ENCODE measurements at places on chromosomes 13 and 19. TPM values are rescaled to one million over a fixed set of nuclear protein-coding genes. Genes with fewer than 3 reads are reported as not detected.

- DNase-seq: no peak
Observed at GRCh38 chr13:89763005-89763404, 1584.5 kb upstream of the MIR17HG start.

DNA sequence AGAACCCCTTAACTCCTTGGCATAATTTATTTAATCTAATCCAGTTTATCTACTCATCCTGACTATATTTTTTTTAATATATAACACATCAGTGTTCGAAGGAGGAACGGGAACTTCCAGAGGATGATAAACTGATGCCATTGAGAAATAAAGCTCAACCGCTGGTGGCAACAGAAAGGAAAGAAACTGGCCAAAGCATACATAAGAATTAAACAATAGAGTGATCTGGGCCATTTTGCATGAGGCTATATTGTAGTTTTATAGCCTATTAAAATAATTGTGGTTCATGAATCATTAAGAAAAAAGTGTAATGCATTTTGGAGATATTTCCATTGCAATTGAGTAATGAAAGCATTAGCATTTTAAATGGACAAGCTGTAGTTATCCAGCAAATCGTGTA lies 94.2 kb downstream of the FRY start:
- DNase-seq: no peak

- no peak for DNase-seq
Observed at GRCh38 chr19:12641456-12641855, 25.1 kb downstream of the MAN2B1 start.

GTF2F2 gene
- 17.1 TPM for total RNA-seq

GRCh38 chr13:110937511-110938285 lies 22.8 kb upstream of the ANKRD10 start:
- no peak for DNase-seq

DNA sequence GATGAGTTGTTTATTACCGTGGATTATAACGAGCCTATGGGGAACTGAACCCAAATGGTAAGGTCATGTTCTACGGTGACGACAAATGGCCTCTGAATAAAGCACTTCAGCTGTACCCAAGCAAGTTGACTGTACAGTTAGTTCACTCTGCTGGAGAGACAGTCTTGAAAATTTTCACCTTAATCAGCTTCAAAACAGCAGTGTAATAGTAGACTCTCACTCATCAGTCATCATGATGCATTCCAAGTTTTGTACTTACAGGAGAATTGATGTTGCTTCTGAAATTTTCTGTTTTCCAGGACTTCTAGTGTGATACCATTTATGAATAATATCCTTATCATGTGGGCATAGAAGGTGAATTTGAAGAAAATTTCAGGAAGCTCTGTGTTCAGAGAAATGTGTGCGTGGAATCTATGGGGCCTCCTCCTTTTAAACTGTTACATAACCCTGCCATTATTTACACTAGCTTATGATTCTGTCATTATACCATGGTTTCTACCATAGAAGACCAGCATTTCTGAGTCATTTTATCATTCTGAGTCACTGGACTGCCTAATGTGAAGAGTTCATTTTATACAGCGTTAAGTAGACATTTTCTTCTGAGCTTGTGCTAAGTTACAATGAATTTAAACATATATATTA lies 96.9 kb downstream of the WDFY2 start:
- no peak for DNase-seq

- no peak for DNase-seq
Observed at GRCh38 chr13:97219226-97219625, 2.9 kb upstream of the MBNL2 start.

DNA sequence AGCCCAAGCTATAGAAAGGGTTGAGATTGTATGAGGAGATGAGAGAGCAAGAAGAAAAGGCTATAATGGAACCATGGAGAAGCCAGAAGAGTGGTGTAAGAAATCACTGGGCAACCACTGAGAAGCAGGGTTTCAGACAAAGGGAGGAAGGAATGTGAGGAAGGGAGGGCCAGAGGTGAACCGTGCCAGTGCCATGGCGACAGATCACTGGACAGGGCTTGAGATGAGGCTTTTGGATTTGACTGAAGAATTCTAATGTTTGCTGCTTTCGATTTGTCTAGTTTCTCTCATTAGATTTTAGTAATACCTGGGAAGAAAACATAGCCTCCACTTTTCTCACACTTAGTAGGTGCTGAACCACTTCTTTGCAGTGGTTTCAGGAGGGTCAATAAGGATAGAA lies 6.3 kb upstream of the GPR183 start:
- no peak for DNase-seq

DNA sequence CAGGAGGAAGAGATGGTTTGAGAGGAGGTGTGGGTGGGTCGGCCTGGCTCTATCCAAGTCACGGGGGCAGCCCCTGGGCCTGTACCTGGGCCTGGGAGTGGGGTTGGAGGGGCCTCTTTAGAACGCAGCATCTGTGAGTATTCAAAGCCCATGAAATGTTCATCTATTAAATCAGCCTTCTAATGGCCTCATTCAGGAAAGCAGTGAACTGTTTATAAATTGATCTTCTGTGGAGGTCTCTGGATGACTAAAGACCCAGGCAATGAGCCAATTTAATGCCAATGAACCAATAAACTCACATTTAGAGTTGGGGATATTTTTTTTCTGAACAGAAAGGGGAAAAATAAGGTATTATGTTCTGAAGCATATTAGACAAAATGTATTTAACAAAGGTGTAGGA lies 19.9 kb upstream of the GGACT start:
- no peak for DNase-seq

SHISA7 gene
- not detected for total RNA-seq

GRCh38 chr19:35844482-35845214 lies 7.7 kb downstream of the NPHS1 start:
- no peak for DNase-seq

DNA sequence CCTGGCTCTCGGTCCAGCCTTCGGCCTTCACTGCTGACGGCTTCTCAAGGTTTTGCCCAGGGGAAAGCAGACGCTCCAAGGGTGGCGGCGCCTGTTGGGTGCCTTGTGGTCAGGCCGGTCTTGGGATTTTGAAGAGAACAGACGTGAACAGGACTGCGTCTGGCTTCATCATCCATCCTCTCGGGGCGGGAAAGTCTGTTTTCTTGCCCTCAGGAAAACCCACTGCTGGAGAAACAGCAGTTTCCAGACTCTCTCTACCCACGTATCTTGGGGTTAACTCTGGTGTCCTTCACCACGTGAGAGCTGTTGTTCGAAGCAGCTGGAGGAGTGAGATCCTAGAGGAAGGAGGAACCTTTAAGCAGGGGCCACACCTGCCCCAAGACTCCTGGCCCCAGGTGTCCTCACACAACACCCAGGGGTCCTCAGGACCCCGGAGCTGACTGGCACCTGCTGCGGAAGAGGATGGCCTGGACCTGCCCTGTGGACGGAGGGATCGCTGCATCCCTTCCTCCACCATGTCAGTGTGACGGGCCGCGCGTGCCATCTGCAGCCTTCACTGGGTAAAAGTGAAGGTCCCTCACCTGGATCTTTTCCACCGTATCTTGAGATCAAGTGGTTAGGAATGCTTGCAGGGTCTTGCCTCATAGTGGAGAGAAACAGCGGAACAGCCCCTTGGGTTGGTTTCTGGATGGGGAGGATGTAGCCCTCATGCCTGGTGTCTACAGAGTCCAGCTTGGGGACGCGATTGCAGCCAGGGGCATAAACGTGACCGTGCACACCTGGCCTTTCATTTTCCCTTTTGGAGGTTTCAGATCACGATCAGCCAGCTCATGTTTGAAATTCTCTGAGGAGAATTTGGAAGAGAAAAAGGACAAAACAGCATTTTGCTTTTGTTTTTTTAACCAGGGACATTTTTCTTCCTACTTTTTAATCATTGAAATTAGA lies 69.5 kb upstream of the MCF2L start:
- no peak for DNase-seq

SIGLEC7 gene
- total RNA-seq: 2.4 TPM

UQCR11 gene
- total RNA-seq: 639 TPM

- DNase-seq: peak; percentile 40
Observed at GRCh38 chr19:41753159-41753558, 2.2 kb upstream of the CEACAM6 start.

GRCh38 chr19:19445911-19446361 lies 40.5 kb downstream of the GATAD2A start:
- no peak for DNase-seq

- DNase-seq: no peak
Observed at GRCh38 chr13:49776871-49777270, 15.6 kb downstream of the KPNA3 start.

- DNase-seq: no peak
Observed at GRCh38 chr19:18439025-18439909, 1.3 kb upstream of the ISYNA1 start.

DNA sequence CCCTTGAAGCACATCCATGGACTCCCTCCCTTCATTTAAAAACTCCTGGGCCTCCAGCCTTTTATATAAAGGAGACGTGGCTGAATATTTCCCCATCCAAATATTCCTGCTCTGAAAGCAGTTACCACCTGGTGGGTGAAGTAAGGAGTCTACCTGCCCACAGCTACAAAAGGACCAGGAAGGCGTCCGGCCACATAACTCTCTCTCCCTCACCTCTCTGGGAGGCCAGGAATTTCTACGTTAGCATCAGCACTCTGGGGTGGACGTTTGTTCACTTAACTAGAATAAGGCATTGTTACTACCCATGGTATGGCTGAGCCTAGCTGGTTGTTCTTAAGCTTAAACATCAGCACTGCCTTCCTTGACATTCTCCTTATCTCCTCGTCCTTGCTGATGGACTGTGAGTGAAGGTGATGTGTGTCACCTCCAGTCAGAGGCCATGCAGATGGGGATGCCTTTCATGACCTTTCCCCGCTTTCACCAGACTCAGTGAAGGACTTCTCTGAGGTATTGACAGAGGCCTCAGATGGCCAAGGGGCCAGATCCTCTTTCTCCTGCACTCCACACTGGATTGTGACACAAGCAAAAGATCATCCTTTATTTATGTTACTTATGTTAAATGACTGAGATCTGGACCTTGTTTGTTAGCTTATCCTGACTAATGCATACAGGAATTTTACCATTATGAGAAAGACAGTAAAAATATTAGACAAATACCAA lies 22.2 kb upstream of the KPNA3 start:
- DNase-seq: no peak

RNF17 gene
- not detected for total RNA-seq

- no peak for DNase-seq
Observed at GRCh38 chr19:44813841-44814470, 5.1 kb downstream of the BCAM start.

GRCh38 chr13:101520672-101521071 lies 68.2 kb downstream of the ITGBL1 start:
- no peak for DNase-seq

GRCh38 chr13:95713651-95714050 lies 36.7 kb downstream of the DNAJC3 start:
- DNase-seq: no peak

SPACA4 gene
- not detected for total RNA-seq

GRCh38 chr19:8240274-8241229 lies 31.4 kb downstream of the CERS4 start:
- DNase-seq: peak; percentile 95

- DNase-seq: no peak
Observed at GRCh38 chr13:53045189-53045588, 16.6 kb downstream of the OLFM4 start.

KCNJ14 gene
- 0.25 TPM for total RNA-seq

All from right cardiac atrium (tissue), 5 donors.